ENCODE measurements at places on chromosomes 4 and X.

DNA sequence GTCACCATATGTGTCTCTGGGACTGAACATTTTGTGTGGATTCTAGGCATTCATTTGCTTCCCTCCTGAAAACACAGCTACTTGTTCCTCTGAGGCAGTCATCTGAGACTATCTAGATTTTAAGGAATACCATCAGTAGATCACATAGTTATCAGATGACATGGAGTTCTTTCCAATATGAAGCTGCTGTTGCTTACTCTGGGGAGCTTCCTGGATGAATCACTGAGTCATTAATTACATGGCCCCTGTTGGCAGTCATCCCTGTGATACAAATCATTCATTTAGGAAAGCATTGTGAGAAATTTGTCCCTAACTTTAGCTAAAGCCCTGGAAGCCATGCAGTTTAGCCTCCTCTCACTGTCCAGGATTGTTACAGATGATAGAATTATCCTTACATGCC, 98.2 kb upstream of the ARSJ start:
- DNase-seq, result no peak

DNA sequence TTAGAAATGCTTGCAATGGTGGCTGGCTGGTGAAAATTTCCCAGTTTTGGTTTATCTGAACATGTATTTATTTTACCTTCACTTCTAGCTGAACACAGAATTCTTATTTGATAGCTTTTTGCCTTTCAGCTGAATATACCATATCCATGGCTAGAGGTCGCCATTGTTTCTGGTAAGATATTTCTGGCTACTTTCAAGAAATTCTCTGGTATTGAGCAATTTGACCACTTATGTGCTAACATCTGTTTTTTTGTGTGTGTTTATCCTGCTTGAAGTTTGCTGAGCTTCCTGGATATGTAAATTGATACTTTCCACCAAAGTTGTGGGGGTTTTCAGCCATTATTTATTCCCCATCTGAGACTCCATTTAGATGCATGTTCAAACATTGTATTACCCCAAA, 75.4 kb downstream of the FBXW7 start:
- no peak for DNase-seq

- DNase-seq, result no peak
These were observed 34.9 kb downstream of the FTHL17 start for GRCh38 chrX:31036895-31037294.

- DNase-seq, result no peak
These were observed 14.2 kb downstream of the BST1 start for GRCh38 chr4:15717086-15717485.

DNA sequence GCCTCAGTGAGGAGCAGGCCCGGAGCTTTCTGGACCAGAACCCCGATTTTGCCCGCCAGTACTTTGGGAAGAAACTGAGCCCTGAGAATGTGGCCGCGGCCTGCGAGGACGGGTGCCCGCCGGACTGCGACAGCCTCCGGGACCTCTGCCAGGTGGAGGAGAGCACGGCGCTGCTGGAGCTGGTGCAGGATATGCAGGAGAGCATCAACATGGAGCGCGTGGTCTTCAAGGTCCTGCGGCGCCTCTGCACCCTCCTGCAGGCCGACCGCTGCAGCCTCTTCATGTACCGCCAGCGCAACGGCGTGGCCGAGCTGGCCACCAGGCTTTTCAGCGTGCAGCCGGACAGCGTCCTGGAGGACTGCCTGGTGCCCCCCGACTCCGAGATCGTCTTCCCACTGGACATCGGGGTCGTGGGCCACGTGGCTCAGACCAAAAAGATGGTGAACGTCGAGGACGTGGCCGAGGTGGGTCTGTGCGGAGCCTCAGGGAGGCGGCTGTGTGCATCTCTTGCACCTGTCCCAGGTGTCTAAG, 323 bp downstream of the PDE6B start:
- no peak for DNase-seq

DNA sequence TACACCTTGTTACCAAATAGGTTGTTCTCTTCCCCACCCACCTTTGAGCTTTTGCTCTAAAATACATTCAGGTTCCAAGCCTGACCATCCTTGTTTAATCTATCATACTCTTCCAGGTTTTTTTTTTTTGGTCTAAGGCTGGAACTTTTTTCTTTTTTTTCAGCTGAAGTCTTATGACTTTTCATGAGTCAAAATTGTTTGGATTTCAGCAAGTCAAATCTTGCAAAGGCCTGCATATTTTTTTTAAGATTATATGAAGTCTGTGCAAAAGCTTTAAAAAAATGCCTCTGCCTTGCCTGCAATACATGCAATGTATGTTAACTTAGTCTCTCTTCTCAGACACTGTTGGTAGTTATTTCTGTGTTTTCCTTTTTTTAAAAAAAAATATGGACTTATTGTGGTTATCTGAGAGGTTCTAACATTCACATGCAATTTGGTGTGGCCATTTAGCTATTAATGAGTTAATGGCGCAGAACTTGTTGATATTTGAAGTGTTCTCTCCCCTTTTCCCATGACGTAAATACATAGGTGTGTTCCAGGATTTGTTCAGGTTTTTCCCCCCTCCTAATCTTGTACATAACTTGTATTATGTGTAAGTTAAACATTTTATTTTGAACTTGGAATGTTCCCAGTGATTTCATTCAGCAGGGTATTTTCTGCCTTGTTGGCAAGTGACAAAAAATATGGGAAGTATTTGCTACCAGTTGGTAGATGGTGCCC, 58.7 kb downstream of the CCKAR start:
- DNase-seq, result no peak

- DNase-seq, result no peak
These were observed 637.8 kb downstream of the RAB28 start for GRCh38 chr4:12846368-12846767.

DNA sequence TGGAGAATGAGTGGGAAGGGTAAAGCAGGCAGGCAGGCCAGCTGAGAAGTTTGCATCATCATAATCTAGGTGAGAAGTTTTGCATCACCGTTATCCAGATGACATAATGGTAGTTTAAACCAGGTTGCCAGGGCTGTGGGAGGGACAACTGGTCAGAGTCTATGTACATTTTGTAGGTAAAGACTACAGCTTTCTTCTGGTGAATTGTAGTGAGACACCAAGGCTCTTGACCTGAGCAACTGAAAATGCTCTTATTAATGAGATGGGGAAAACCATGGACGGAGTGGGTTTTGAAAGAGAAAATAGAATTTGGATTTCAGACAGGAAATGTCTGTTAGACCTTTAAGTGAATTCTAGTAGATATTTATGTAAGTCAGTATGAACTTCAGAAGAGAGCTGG, 76.0 kb upstream of the VEGFC start:
- DNase-seq, result no peak

- DNase-seq, result no peak
These were observed 124.4 kb downstream of the CPE start for GRCh38 chr4:165502916-165503907.

DNA sequence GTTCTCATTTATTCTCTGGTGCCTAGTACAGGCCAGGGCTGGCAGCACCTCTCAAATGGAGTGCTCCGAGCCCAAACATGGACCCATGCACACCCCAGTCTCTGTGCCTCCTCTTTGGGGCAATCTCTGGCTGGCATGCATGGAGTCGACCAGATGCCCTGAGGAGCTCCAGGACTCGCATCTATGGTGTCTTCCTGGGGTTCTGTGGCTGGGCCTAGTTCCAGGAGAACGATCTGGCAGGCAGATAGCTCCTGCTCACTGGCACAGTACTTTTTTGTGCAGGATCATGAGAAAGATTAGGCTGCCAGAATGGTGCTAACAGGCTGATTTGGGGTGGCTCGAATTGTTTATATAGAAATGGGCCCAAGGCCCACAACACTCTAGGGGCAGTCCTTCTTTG, 72.0 kb upstream of the PJA1 start:
- no peak for DNase-seq

GRCh38 chrX:45801554-45801953, 600.9 kb upstream of the DIPK2B start:
- DNase-seq, result no peak

DNA sequence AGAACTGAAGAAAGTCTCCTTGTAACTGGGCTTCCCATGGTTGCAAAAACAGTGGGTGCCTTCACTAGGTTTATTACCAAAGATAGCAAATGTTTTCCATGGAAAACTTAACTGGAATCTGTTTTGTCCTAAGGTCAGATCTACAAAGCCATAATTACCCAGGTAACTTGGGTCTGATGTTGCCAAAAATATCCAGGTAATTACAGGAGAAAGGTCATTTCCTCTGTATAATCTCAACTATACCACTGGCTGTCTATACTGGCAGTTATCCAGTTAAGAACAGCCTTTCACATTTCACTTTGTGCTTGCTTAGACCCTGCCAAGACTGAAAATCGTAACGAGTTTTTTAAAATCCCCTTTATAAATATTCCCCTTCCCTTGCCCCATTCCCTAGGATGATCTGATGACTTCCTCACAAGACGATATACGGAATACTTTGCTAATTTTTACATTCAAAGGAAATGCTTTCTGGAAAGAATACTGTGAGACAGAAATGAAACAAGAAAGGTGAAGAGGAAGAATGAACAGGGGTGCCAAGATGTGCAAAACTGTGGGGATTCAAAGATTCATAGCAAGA, 105.5 kb downstream of the MAML3 start:
- no peak for DNase-seq

Data from stimulated activated CD4-positive, alpha-beta T cell treated with anti-CD3 and anti-CD28 coated beads, Interleukin-4, amount 100 ng/mL, for 48 hours (primary cell).